CD14-positive monocyte (primary cell): ENCODE measurements at places on chromosomes 13 and 19.

GRCh38 chr13:92028695-92029094 lies 630.3 kb downstream of the GPC5 start:
- DNase-seq, result no peak

DNA sequence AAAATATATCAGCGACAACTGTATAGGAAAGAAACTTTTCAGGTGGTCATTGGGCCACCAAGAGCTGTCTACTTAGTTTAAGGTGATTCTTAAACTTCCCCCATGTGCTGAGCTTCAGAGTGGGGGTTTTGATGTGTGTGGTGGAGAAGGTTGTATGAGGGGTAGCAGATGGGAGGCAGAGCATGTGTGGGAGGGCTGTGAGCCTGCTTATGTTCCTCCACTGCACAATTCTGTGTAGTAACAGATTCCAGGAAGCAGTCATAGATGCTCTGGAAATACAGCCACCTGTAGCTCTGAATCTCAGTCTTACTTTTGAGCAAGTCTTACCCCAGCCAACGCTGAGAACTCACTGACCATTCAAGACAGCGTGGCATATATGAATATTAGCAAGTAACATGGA lies 95.3 kb upstream of the SPATA13 start:
- no peak for DNase-seq

GRCh38 chr19:8050274-8051096 lies 2.1 kb upstream of the CCL25 start:
- DNase-seq, result peak; percentile 98

DNA sequence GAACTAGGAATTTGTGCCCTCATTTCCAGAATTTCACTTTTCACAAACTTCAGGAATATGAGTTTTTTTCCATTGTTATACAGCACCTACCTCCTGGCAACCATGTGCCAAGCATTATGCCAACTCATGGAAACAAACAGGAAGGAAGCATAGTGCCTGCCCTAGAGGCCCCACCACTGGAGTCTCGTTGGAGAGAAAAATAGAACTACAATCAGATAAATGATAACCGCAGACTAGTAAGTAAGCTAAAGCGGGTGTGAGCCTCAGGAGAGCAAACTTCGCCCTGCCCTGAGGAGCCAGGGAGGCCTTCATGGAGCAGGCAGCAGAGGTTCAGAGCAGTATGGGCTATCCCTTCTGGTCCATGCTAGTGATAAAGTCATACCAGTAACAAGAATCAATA lies 75.9 kb downstream of the FRY start:
- DNase-seq, result no peak

DNA sequence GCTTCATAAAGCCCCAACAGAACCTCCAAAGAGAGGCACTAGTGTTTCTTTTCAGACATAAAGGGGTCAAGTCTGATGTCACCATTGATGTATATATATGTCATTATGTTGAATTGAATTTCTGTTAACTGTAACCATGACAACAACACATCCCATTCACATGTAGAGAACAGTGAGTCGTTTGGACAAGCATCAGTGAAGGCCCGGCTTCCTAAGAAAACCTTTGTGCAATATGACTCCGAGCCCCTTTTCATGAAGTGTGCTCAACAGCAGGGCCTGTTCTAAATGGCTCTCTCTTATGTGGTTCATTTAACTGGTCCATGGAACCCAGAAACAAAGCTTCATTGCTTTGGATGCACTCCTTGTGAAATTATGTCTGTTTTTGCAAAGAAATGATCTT lies 67.2 kb upstream of the UBL3 start:
- no peak for DNase-seq

GRCh38 chr13:23618341-23618740 lies 48.1 kb downstream of the TNFRSF19 start:
- DNase-seq, result no peak

GRCh38 chr19:39500543-39500942 lies 1.8 kb downstream of the DLL3 start:
- no peak for DNase-seq

DNA sequence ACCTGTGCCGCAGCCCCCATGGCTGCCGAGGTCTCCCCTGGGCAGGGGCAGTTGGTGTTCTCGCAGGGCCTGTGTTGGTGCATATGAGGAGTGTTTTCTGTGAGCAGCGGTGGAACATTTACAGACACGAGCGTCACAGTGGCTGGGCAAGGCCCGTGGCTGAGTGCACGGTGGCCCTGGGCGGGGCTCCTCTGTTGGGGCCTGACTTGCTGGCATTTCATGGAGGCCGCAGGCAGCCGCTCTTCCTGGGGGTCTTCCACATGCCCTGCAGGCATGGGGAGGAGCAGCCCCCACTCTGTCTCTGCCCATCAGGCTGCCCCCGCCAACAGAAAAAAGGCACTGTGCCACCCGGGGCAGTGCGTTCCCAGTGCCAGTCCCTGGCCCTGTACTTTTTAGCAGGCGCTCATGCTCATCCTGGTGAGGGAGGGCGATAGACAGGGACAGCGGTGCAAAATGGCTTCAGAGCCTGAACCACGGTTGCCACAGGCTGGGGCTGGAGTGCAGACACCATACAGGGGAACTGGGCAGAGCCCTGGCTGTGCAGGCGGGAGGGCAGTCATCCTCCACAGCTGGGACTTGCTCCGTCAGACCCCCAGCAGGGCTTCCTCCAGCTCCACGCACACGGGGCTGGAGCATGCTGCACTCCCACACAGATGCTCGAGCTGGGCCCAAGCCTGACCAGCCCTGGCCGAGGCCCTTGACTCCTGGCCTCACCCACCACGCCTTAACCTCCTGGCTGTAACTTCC lies 23.5 kb downstream of the TFDP1 start:
- no peak for DNase-seq

DNA sequence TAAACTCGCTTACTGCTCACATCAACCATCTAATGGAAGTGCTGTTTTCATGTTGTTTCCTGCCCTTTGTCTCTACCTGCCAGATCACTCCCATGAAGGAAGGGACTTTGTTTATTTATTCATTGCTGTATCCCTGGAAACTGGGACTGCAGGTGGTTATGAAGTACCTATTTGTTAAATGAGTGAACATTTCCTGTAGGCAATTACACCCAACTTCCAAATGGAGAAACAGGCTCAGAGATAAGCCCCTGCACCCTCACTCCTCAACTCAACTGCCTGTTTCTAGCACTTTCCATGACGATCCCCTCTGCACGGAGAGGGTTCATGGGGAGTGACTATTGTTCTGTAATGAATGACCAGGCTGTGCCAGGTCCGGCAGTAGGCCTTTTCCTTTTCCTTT lies 1.9 kb upstream of the SELENOW start:
- no peak for DNase-seq

DNA sequence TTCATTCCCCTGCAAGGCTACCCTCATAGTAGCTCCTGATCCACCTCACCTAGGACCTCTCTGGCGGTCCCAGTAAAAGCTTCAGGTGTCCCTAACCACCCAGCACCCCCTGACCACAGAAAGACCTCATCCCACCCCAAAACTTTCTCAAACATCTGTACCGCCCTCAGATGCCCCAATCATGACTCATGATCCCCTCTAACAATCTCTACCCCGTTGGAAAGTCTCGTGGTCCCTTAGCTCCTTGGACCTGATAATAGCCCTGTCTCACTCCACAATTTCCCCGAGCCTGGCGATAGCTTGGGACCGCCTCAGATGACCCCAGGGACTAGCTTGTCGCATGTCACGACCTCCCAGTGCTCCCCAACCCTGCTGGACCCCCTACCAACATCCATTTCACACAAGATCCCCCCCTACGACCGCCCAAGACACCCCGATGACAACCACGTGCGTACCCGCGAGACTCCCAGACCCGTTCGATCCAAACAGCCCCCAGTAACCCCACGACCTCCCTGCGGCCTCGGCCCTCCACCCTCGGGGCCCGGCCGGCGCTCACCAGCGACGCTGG lies 450 bp downstream of the NDUFA11 start:
- DNase-seq, result peak; percentile 5

- DNase-seq, result no peak
Measured at GRCh38 chr19:30593975-30594745, 222.0 kb downstream of the ZNF536 start.

DNA sequence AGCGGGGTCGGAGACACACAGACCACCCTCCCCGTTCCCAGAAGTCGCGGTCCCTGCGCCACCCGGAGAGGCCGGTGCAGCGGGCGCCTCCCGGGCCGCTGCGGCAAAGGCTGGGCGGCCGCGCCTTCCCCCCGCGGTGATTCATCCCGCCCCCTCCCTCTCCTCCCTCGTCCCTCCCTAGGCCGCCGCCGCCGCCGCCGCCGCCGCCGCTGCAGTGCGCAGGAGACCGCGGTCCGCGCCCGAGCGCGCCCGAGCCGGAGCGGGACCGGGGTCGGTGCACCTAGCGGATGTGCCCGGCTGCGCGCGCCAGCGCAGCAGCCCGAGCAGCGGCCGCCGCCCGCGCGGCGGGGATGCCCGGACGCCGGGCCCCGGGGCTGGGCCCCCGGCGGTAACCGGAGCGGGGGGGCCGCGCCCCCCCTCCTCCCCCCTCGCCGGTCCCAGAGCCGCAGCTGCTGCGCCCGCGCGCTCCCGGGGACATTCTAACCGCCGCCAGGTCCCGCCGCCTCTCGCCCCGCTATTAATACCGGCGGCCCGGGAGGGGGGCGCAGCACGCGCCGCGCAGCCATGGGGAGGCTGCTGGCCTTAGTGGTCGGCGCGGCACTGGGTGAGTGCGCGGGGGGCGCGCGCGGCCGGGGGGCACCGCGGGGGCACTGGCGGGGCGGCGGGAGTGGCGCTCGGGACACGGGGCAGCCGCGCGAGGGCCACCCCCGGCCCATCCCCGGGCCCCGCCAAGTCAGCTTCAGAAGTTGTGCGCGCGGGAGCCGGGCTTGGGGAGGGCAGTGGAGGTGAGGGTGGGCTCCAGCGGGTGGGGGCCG lies at the start of gene SCN1B:
SCN1B (plus strand) TSS at position 214 of the 815 bp plus-strand sequence; CDS start at position 565, 351 bp downstream.
- DNase-seq, result peak; percentile 47

- DNase-seq, result no peak
Measured at GRCh38 chr13:45670189-45670885, 31.8 kb upstream of the CBY2 start.

DNA sequence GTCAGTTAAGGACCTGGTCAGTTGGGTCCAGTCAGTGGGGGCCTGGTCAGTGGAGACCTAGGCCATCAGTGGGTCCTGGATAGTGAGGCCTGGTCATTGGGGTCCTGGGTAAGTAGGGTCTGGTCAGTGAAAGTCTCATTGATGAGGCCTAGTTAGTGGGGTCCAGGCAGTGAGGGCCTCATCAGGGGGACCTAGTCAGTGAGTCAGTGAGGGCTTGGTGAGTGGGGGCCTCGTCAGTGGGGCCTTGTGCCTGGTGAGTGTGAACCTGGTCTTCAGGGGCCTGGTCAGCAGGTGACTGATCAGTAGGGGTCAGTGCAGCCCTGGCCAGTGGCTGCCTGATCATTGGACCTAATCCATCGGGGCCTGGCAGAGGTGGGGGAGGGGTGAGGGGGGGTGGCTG lies 42.6 kb upstream of the TPM4 start:
- DNase-seq, result no peak

DNA sequence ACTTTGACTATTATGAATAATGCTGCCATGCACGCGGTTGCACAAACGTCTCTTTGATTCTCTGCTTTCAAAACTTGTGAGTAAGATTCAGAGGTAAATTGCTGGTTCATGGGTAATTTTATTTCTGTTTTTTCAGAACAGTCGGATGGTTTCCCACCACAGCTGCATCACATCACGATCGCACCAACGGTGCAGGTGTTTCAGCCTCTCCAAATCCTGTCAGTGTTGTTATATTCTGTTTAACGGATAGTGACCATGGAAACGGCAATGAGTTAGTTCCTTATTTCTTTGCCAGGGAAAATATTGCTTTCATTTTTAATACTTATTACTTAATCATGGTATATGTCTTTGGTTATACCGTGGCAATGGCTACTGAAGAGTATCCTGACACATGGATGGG lies 19.1 kb upstream of the ZNF835 start:
- DNase-seq, result no peak
